RWPE2 (cell line): ENCODE measurements at places on chromosomes 4 and X.

DNA sequence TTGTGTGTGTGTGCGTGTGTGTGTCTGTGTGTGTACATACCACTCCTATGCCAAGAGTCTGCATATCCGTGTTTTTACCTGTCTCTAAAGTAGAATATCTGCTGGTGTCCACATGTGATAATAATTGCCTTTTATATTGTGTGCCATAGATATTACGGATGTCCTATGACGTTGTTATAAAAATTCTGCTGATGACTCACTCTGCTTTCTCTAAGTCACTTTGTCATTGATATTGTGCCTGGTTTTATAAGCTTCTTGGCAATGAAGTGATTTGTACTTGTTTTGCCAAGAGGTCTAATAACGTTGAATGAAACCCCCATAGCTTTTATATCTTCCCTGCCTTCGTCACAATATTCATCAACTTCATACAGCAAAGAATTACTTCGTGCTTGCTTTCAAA is 102.6 kb upstream of the C1GALT1C1 start:
- DNase-seq, result no peak

- DNase-seq, result no peak
Observed at GRCh38 chr4:6372649-6373525, 99.5 kb downstream of the PPP2R2C start.

GRCh38 chrX:65045001-65045400 is 68.8 kb upstream of the ZC4H2 start:
- no peak for DNase-seq

- DNase-seq, result no peak
Observed at GRCh38 chr4:90474484-90474883, 347.3 kb downstream of the CCSER1 start.

DNA sequence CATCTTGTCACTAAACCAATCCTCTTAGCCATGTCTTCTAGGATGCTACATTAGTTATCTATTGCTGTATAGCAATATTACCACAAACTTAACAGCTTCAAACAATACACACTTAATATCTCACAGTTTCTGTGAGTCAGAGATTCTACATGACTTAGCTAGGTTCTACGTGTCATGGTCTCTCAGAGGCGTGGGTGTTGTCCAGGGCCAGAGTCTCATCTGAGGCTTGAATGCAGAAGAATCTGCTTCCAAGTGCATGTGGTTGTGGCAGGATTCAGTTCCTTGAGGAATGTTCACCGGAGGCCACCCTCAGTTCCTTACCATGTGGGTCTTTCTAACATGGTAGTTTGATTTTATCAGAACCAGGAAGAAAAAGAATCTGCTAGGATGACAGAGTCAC is 26.4 kb downstream of the PPP1R2C start:
- DNase-seq, result no peak

- no peak for DNase-seq
Observed at GRCh38 chrX:71017396-71017939, 50.7 kb downstream of the SNX12 start.

DNA sequence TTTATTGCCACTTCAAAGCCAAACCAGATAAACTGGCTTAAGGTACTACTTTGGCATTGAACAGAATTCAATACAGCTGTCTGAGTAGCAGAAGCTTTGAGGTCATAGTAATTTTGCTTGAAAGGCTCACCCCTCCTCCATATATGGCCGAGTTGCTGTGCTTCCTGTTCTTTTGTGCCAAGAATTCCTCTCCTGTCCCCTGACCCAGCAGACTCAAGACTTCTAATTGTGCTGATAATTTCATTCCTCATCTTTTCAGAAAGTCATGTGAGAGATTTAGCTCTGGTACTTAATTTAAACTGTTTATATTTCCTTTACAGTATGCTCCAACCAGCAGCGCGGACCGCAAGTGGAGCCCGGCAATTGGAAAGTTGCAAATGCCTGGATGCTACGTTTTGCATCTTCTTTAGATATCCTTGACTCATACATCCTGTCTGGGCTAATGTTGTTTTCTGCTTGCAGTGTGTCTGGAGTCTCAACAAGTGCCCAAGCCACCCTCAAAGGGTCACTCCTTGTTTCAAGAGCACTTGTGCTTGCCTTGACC is 373.4 kb downstream of the PDGFC start:
- no peak for DNase-seq

DNA sequence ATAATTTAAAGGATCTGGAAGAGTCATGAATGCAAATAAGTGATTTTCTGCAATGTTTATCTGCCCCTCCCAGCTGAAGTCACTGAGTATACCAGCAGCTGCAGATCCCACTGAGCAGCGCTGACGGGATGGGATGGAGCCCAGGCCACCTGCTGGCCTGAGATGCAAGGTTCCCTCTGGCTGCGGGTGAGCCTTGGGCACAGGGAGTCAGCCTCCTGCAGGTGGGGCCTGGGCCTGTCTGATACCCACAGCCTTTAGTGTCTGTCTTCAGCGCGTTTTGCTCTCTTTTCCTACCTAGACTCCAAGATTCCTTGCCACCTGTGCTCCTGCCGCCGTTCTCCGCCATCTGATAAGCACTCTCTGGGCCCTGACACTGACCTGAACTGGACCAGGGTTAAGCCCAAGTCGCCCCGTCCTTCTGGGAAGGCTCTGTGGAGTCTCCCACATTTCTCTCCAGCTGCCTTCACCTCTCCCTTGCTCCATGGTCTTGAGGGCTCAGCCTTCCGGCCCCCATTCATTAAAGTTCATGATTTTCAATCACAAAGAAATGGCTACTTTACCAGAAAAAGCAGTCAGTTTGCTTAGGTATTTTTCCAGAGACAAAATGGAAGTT is 223.1 kb upstream of the FAT1 start:
- DNase-seq, result no peak

DNA sequence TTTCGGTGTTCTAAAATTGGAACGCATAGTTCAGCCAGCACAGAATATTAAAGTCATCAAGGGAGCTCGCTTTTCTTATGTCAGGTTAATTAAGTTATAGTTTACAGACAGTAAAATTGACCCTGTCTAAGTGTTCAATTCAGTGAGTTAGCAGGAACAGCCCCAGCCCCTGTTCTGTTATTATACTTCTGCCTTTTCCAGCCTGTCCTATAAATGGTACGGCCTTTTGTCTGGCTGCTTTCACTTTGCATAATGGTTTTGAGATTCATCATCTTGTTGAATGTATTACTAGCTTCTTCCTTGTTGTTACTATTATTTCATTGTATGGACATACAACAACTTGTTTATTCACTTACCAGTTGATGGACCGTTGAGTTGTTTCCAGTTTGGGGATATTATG is 9.5 kb downstream of the CXCL13 start:
- no peak for DNase-seq

DNA sequence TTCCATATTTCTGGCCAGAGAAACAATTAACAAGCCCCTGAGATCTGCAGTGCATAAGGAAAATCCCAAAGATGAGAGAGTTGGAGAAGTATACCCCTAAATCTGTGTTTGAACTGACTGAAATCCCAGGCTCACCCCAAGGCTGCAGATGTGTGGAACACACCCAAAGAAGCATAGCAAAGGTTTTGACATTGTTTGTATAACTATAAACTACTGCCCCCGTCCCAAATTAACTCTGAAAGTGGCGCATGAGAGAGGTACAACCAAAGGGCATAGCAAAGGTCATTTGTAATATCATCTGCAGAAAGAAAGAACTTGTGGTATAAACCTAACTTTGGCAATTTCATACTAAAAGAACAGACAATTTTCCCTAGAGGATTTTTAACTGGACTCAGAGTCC is 157.9 kb downstream of the DCAF12L1 start:
- no peak for DNase-seq

DNA sequence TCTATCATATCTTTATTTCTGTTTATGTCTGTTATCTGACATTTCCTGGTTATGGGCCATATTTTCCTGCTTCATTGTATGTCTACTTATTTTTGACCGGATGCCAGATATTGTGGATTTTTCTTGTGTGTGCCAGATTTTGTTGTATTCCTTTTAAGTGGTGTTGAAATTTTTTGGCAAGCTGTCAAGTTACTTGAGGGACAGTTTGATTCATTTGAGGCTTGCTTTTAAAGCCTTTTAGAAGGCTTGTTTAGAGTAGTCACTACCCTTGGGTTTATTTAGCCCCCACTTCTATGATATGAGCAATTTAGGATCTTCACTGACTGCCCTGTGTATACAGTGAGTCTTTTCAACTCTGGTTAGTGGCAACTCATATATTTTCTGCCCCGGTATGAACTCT is 29.2 kb upstream of the NPY2R start:
- DNase-seq, result no peak

- DNase-seq, result no peak
Observed at GRCh38 chr4:122612540-122612939, 8.3 kb downstream of the IL21 start.

- peak; percentile 35 for DNase-seq
Observed at GRCh38 chr4:8908206-8908893, 36.7 kb upstream of the HMX1 start.

DNA sequence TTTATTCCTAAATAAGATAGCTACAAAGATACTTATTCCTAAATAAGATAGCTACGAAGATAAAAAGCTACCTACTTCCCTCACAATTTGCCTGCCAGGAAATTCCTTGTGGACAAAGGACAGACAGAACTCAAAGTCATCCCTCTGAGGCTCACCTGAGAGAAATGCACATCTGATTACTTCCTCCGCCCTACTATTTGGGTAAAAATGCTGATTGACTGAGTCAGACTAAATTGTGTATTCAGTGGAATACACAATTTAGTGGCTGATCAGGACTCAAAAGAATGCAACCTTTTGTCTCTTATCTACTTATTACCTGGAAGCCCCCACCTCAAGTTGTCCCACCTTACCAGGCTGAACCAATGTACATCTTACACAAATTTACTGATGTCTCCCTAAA is 10.3 kb upstream of the MAGEB16 start:
- DNase-seq, result no peak

DNA sequence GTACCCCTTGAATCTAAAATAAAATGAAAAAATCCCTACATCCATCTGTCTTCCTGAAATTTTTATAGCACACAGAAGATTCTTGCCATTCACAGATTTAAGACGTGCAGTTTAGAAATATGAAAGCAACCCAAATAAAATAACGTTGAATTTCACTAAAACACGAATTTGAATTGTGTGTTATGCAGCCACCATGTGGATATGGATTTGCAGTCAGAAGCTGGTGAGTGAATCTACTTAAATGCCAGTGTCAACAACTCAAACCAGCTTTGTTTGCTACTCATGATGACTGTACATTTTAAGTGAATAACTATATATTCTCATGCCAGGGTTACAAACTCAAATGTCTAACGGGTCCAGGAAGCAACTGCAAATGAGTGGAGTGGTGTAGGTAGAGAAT is 173.0 kb upstream of the HAND2 start:
- no peak for DNase-seq

- no peak for DNase-seq
Observed at GRCh38 chr4:165177725-165178666, 29.4 kb upstream of the KLHL2 start.

GRCh38 chr4:146643812-146644401 is 5.2 kb downstream of the POU4F2 start:
- no peak for DNase-seq

DNA sequence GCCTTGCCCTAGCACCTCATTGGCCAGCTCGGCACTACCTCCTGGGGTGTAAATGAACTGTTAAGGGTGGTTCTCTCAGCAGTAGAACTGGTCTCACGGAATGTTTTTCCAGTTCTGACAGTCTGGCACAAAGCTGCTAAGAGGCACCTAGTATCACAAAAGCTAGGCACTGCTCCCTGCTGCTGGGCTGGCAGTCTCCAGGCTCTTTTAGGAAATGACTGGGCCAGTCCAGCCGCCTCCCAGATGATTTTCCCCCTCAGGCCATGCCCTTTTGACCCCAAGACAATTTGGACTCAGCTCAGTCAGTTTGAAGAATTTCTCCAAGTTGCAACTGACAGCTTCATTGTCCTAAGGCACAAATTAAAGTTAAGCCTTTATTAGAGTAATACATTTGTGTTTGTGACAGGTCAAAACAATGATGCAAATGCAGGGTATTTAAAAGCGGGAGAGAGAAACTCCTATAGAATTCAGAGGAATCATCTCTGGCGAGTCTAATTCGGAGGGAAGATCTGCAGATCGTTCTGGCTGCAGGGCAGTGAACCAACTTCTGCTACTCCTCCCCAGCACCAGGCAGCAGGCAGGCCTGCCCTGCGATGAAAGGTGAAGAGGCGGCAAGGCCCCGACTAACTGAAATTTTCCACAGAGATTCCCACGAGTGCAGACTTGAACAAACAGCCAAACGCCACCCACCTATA is 7.9 kb downstream of the FRMD7 start:
- no peak for DNase-seq

GRCh38 chrX:129144172-129145038 is 378.9 kb downstream of the SMARCA1 start:
- DNase-seq, result no peak

DNA sequence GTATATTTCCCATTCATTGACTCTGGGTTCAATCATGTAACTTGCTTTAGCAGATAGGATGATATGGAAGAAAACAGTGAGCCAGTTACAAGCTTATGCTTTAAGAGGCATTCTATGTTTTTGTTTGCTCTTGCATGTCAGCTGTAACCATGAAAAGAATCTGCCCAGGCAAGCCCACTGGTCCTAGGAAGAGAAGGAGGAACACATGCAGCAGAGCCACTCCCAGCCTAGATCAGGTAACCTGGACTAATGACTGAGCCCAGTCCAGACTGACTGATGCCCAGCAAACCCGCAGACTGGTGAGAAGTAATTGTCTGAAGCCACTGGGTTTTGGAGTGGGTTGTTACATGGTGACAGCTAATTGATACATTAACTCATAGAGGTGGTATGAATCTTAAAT is 167.9 kb downstream of the COL4A6 start:
- DNase-seq, result peak; percentile 57

- no peak for DNase-seq
Observed at GRCh38 chr4:183157215-183157614, 58.2 kb downstream of the WWC2 start.

DNA sequence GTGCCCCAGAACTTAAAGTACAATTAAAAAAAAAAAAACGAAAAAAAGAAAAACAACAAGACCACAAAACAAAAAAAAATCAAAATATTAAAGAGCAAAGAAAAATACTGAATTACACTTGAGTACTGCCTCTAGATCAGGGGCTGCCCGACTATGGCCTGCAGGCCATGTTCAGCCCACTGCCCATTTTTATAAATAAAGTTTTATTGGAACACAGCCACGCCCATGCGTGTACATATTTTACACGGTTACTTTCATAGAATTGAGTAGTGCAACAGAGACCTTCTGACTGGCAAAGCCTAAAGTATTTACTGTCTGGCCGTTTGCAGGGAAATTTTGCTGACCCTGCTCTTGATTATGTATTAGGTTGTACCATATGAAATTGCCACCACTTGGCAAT is 130.5 kb downstream of the ATXN3L start:
- DNase-seq, result no peak

GRCh38 chr4:170089274-170089667 is 485 bp downstream of the AADAT start:
- DNase-seq, result no peak

DNA sequence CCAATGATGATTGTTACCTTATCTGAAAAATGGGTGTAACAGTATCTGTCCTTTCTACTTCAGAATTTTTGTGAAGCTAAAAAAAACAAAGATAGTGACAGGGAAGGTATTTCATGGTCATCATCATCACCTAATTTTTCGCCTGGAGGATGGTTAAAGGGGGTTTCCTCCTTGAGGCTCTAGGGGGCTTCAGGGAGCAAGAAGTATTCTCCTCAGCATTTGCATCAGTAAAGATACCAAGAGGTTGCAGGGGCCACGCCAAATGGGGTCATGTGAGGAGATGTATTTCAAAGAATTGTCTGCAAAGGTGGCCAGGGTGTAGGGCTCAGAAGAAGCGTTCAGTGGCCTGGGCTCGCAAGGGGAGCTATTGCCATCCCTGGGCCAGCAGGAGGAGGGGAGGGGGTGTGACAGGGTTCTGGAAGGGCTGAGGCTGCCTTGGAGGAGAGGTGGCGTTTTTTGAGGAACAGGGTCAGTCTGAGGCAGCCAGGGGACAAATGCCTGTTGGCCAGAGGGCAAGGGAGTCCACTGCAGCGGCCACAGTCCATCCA is 7.3 kb upstream of the NSG1 start:
- DNase-seq, result no peak
